ENCODE measurements at places on chromosomes 11 and 22.

DNA sequence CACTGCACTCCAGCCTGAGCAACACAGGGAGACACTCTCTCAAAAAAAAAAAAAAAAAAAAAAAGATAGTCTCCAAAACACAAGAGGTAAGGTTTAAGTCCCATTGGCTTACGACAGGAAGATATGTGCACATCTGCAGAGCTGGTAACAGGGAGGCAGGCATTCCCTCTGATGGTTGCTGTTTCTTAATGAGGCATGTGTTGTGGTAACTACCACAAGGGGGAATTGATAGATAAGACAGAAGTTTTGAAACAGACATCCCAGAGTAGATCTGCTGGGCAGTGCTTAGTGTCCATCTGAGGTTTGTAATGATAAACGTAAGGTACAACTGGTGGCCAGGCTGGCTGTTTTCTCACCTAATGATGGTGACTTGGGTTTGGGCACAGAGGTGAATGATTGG, 4.7 kb downstream of the EIF1AD start:
- DNase-seq = no peak

DNA sequence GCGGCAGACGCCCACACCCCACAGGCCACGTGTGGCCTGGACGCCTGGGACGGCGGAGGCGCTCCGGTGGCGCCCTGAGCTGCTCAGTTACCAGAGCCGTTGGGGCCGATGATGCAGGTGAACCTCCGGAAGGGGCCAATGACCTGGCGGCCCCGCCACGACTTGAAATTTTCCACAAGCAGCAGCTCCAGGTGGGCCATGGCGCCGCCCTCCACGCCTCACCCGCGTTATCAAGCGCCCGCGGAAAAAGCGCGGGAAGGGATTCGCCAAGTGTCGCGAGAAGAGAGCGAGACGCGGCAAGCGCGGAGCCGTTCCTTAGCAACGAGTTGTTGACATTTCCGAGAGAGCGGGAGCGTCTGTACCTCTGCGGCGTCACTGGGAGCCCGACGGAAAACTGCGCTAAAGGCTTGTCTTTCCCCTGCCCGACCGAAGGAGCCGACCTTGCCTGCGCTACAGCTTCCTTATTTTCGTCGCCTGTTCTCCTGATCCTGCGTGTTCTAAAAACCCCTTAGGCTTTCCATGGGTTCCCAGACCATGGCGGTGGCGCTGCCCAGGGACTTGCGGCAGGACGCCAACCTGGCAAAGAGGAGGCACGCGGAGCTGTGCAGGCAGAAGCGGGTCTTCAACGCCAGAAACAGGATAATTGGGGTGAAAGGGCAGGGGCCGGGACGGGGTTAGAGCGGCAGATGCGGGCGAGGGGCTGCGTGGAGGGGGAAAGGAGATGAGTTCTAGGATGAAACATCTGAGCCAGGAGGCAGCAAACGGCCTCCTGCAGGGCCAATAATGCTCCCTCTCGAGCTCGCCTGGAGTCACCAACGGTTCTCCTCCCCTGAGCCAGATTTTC, at the start of the genes RIBC2 and SMC1B:
Gene RIBC2, plus strand, starts transcription at position 326 of the 844 bp plus-strand sequence. Its CDS starts 194 bp downstream, at position 520.
Gene SMC1B, minus strand, starts transcription at position 232 of the 844 bp plus-strand sequence. Its CDS starts 32 bp downstream, at position 200.
- DNase-seq = peak; percentile 93

DNA sequence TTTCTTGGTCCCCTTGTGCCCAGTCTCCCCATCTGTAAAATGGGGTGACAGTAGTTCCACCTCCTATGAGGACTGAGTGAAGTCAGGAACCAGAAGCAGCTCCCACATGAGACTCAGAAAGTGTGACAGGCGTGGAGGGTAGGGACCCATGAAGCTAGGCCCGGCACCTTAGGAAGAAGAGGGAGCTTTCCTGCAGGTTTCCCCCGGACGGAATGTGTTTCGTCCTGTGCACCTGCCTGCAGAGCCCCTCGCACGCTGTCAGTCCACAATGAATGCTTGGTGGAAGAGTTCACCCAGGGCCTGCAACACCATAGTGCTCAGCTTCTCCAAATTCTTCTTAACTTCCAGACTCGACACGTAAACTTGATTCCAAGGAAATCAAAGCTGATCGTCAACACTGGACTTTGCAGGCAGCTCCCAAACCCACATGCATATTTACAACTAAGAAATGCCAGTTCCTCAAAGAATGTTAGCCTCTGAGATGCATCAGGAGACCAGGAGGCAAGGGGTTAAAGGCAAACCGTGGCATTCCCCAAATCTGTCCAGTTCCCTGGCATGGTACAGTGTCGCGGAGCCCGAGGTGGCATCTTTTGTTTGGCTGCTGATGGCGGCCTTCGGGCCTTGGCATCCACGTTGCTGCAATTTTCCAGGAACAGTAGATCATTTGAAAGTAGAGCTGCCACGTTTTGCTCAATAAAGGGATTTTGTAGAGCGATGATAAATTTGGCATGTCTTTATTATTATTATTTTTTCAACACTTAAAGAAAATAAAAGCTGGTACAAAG, 15.4 kb downstream of the LRP5 start:
- DNase-seq = no peak

DNA sequence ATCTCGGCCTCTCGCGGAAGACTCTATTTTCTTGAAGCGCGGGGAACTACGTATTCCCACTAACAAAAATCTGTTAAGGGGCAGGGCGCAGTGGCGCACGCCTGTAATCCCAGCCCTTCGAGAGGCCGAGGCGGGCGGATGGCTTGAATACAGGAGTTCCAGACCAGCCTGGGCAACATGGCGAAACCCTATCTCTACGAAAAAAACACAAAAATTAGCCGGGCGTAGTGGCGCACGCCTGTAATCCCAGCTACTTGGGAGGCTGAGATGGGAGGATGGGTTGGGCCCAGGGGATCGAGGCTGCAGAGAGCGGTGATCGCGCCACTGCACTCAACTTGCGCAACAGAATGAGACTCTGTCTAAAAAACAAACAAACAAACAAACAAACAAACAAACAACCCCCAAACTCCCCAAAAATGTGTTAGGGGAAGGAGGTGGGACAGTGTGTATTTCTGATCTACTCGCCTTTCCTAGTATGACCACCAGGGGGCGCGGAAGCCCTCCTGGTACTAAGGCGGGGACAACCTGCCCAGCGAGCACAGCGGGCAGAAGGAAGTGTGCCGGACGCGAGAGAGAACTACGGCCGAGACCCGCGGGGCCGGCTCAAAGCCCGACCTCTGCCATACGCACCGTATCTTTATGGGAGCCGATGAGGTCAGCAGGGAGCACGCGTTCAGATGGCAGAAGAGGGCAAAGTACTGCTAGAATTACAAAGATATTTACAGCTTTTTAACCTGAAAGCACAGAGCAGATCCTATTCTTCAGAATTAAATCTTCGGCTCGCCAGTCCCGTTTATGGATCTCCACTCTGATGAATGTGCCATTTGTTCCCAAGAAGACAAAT, 1.3 kb upstream of the STX3 start:
- DNase-seq = peak; percentile 92

GRCh38 chr11:47487421-47487820, 38.5 kb upstream of the RAPSN start:
- no peak for DNase-seq

DNA sequence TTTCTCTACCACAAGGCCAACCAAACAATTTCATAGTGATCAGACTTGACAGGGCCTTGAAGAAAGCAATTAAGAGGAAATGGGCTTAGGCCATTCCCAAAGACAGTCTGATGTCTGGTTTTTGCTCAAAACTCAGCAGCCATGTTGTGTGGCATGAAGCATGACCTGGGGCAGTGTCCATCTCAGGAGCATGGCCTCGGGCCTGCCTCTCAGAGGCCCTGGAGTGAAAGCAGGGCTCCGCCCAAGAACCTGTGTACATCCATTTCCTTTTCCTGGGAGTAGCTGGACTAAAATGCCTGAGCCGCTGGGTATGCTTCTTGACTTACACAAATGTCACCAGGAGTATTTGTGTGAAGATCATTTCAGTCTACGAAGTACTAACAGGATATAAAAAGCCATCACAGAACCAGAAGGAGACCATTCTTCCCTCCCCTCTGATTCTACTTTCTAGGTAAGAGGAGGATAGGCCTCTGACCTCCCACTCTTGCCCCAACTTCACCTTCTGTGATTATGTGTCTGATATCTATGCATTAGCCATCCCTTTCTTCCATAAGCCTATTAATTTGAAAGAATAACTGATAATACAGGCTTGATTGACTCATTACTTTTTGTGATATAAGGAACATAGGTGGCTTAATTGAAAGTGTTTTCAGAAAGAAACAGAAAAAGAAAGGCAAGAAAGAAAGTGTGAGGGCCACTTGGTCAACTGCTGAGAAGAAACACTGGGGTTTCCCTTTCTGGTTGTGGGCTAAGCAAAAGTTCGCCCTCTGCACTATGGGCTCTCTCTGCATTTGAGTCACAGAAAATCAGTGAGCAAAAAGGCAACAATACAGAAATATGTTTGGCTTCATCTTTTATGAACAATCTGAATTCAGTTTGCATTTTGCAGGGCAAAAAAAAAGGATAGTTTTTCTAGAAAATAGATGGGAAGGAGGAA, 188.6 kb upstream of the MTMR2 start:
- DNase-seq = peak; percentile 58

DNA sequence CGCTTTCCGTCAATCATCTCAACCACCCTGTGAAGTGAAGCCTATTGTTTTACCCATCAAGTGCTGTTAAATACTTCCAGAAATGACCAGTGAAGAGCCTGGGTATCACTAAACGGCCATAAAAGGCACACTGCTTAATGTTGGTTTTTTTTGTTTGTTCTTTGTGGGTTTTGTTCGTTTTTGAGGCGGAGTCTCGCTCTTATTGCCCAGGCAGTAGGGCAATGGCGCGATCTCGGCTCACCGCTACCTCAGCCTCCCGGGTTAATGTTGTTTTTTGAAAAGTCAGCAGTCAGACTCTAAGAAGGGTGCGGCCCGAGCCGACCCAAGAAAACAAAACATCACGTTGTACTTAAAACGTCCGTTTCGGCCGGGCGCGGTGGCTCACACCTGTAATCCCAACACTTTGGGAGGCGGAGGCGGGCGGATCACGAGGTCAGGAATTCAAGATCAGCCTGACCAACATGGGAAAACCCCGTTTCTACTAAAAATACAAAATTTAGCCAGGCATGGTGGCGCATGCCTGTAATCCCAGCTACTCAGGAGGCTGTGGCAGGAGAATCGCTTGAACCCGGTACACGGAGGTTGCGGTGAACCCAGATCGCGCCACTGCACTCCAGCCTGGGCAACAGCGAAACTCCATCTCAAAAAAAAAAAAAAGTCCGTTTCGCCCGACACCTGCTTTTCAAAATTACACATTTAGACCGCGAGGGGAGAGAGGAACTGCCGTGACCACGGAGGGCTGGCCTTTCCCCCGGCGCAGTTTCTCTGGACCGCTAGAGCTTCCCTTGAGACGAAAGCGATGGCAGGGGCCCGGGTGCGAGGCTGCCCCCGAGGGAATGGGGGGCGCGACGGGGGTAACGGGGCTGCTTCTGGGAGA, 714 bp downstream of the CD59 start:
- peak; percentile 63 for DNase-seq

- peak; percentile 87 for DNase-seq
Measured at GRCh38 chr22:40525250-40525884, 111.2 kb downstream of the MRTFA start.

GRCh38 chr22:33906954-33907353, 13.3 kb downstream of the LARGE1 start:
- no peak for DNase-seq

- DNase-seq = no peak
Measured at GRCh38 chr11:35624781-35625180, 6.5 kb downstream of the FJX1 start.

GRCh38 chr11:31958076-31958735, 132.7 kb upstream of the RCN1 start:
- peak; percentile 83 for DNase-seq

- no peak for DNase-seq
Measured at GRCh38 chr11:103946793-103947545, 89.5 kb upstream of the DDI1 start.

DNA sequence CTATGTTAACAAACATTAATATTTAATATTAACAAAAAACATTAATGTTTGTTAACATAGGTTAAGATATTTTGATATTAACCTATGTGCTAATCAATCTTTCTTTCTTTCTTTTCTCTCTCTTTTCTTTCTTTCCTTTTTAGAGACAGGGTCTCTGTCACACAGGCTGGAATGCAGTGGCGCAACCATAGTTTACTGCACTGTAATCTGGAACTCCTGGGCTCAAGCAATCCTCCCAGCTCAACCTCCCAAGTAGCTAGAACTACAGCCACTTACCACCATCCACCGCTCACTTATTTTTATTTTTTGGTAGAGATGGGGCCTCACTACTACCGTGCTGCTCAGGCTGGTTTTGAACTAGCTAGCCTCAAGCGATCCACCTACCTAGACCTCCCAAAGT, 13.2 kb downstream of the SIK3 start:
- no peak for DNase-seq

DNA sequence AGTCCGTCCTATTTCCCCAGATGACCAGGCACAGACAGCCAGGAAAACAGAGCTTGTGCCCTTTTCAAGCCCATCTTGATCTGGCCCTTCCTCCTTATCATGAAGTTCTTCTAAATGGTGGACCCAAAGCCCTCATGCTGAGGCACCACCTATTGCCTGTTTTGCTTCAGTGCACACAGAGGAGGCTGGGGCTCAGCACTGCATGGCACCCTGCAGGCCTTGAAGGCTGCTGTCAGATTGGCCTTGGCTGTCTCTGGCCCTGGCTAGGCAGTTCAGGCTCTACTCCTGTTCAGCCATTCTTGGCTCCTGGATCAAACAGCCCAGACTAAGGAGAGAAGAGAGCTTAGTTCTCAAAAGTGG, 49.2 kb downstream of the OTOG start:
- no peak for DNase-seq

DNA sequence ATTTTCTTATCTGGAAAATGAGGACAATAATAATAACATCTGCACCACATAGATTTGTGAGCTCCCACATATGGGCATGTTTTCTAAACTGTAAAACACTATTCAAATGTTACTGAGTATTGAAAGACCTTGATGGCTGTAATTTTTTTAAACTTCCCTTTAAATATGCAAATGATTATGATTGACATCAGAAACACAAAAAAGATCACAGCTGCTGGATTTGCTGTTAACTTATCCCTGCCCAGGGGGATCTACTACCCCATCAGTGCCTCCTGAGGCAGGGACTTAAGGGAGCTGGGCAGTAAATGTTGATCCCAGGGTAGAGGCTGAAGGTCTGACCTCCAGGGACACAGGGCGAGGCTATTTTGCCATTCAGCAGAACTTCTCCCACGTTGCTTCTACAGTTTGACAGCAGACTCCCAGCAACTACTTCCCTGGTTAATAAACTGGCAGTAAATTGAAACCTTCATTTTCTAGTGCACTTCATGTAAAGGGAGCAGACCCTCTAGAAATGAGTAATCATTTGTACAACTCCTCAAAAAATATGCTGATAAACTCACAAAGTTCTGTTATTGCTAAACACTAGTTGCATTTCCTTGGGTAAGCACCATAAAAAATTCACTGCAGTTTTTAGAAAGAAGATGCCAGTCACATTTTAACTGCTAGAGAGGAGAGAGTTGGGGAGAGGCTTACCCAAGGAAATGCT, 20.3 kb downstream of the TMPRSS5 start:
- no peak for DNase-seq
